PC-9 (cell line): ENCODE measurements at places on chromosomes 7 and 10.

GRCh38 chr10:35674843-35675242, 32.7 kb upstream of the FZD8 start:
- H3K27me3 ChIP-seq: no peaks in the 10 kb centered on the region
- H3K4me1 ChIP-seq: no peaks in the 10 kb centered on the region
- DNase-seq: no peak
- no peaks in the 10 kb centered on the region for H3K36me3 ChIP-seq
- no peak overlapping the region for H3K27ac ChIP-seq
- no peak overlapping the region for H3K4me3 ChIP-seq

DNA sequence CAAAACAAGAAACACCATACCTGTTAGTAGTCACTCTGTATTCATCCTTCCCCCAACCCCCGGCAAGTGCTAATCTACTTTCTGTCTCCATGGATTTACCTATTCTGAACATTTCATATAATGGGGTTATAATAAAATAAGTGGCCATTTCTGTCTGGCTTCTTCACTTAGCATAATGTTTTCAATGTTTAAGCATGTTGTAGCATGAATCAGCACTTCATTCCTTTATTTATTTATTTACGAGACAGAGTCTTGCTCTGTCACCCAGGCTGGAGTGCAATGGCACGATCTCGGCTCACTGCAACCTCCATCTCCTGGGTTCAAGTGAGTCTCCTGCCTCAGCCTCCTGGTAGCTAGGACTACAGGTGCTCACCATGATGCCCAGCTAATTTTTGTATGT, 69.2 kb downstream of the HIP1 start:
- H3K4me1 ChIP-seq: no peaks in the 10 kb centered on the region
- no peaks in the 10 kb centered on the region for H3K27me3 ChIP-seq
- no peak overlapping the region for H3K27ac ChIP-seq
- no peaks in the 10 kb centered on the region for H3K36me3 ChIP-seq

DNA sequence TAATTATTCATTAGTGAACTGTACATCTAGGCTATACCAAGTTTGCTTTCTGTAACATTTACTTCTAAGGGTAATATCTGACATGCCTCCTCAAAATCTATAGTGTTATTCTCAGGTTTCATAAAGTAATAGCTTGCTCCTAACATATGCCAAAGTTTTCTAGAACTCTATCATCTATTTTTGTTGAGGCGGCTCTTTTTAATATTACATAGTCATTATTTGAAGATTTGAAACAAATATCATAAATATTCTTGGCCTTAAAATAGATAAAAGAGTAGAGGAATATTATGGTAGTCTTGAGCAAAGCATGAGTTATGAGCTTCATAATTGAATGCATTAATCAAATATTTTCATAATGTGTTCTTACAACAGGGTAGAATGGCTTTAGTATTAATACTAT, 327.2 kb upstream of the KCND2 start:
- H3K36me3 ChIP-seq: no peaks in the 10 kb centered on the region
- no peaks in the 10 kb centered on the region for H3K27me3 ChIP-seq
- no peak for DNase-seq
- H3K4me1 ChIP-seq: no peaks in the 10 kb centered on the region
- H3K4me3 ChIP-seq: no peak overlapping the region

GRCh38 chr7:100793806-100794660, 33.3 kb downstream of the EPHB4 start:
- 0 out of 2 replicates have a peak overlapping the region, but pooled peaks have one; percentile 1 for H3K27ac ChIP-seq
- no peak overlapping the region for H3K4me3 ChIP-seq
- H3K4me1 ChIP-seq: peaks cover 22% of the 10 kb centered on the region
- DNase-seq: peak; percentile 51
- H3K36me3 ChIP-seq: no peaks in the 10 kb centered on the region

DNA sequence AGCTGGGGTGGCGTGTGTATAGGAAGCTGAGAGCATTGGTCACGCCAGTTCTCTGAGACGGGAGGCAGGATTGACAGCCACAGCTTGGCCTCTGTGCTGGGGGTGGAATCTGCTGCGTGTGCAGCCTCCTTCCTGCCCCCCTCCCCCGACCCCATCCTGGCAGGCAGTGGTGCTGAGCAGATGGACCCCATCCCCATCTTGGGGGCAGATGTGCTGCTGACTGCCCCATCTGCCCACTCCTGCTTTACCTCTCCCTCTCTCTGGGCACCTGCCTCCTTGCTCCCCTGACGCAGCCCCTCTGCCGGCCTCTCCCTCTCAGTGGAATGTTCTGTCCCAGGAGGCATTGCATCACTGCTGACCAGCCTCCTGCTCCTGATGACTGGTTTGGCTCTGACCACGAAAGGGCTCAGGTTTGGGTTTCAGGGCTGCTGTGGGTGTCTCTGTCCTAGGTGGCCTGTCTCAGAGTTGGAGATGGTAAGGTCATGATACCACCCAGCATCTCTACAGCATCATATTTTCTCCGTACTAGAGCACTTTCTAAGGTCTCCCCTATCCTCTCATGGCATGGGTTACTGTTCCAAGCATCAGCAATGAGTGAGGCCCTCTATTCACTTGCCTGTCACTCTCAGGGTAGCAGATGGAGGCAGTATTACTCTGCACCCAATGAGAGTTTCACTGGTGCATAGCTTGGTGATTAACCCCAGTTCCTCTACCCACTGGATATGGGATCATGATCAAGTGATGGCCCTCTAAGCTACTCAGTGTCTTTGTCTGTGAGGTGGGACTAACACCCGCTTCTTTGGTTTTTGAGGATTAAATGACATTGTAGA, 81.9 kb downstream of the RBM20 start:
- H3K27me3 ChIP-seq: no peaks in the 10 kb centered on the region
- no peak overlapping the region for H3K27ac ChIP-seq
- H3K36me3 ChIP-seq: no peaks in the 10 kb centered on the region

DNA sequence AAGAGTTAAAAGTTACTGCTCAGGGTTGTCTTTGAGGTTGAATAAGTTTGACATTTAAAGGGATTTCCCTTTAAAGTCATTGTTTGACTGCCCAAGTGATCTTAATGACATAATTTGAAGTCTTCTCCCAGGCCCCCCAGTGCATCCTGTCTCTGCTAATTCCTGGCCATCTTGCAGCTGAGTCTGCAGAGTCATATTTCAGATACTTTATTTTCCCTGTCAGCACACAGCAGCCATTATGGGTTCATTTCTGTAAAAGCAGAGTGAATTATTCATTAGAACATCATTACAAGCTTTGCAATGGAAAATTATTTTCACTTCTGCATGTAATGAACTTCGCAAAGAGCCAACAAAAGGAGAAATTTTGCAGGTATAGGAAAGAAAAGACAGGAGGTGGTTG, 536.6 kb downstream of the GALNT17 start:
- H3K27me3 ChIP-seq: no peaks in the 10 kb centered on the region
- DNase-seq: no peak
- no peak overlapping the region for H3K27ac ChIP-seq
- no peaks in the 10 kb centered on the region for H3K4me1 ChIP-seq
- no peak overlapping the region for H3K4me3 ChIP-seq
- H3K36me3 ChIP-seq: no peaks in the 10 kb centered on the region

GRCh38 chr7:50712252-50713122, 70.2 kb downstream of the GRB10 start:
- no peak overlapping the region for H3K4me3 ChIP-seq
- peaks cover 68% of the 10 kb centered on the region for H3K4me1 ChIP-seq
- H3K27me3 ChIP-seq: no peaks in the 10 kb centered on the region
- DNase-seq: no peak
- H3K27ac ChIP-seq: no peak overlapping the region
- 0 out of 2 replicates have a peak, but pooled peaks cover 4% of the 10 kb centered on the region for H3K36me3 ChIP-seq

DNA sequence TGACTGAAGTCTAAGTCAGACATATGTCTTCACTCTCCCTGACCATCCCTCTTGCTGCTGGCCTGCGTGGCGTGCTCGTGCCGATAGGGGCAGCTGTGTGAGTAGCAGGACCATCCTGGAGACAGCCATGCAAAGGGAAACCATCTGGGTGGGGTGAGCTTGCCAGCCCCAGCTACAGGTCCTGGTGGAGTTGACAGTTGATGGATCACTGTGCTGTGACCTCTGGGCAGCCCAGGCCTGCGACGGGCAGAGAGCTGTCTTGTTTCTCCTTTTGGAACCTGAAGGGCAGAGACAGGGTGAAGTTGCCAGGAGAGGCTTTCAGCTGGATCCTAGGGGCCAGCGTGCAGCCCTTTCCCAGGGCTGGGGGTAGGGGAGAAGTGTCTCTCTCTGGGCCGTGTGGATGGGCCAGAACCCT, 44.7 kb downstream of the GRK5 start:
- no peak overlapping the region for H3K4me3 ChIP-seq
- no peaks in the 10 kb centered on the region for H3K27me3 ChIP-seq
- no peaks in the 10 kb centered on the region for H3K36me3 ChIP-seq
- DNase-seq: no peak

- no peaks in the 10 kb centered on the region for H3K4me1 ChIP-seq
- no peak for DNase-seq
- H3K27me3 ChIP-seq: no peaks in the 10 kb centered on the region
- no peaks in the 10 kb centered on the region for H3K36me3 ChIP-seq
- H3K27ac ChIP-seq: no peak overlapping the region
Observed at GRCh38 chr7:92546856-92547497, 18.4 kb downstream of the RBM48 start.

DNA sequence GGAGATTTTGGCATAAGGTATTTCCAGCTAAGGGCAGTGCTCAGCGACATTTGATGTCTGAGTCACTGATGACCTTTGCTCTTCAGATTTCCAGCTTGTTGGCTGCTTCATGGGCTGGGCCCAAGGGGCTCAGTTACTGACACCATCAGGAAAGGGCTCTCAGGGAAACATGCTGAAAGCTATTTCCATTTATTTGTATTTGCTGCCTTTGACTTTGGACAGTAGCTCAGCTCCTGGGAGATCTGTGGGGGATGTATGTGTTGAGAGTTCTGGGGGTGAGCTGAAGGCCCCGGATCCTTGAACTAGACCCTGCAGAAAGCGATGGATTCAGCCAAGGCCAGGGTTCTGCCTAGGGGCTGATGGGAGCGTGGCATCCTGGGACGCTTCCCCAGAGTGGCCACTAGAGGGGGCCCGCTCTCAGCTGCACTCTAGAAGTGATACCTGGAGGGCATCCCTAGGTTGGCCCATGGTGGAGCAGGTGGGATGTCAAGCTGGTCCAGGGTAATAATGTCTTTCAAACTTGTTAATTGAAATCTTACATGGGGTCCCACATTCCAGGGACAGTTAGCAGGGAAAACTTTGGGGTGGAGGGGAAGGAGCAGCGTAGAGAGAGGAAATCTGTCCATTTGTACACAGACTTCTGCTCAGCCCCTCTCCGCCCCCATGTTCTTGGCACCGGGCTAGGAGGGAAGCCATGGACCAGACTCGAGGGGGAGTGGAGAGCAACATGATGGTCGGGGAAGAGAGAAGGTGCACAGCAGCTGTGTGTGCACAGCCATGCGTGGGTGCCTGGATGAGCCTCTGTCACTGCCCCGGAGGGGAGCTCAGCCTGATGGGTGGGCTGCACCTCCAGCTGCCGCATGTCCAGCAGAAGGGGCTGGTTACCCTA, 3.0 kb upstream of the BTBD16 start:
- H3K27ac ChIP-seq: 0 out of 2 replicates have a peak overlapping the region, but pooled peaks have one; percentile 6
- no peaks in the 10 kb centered on the region for H3K27me3 ChIP-seq
- H3K4me1 ChIP-seq: peaks cover 25% of the 10 kb centered on the region
- peak; percentile 38 for DNase-seq

DNA sequence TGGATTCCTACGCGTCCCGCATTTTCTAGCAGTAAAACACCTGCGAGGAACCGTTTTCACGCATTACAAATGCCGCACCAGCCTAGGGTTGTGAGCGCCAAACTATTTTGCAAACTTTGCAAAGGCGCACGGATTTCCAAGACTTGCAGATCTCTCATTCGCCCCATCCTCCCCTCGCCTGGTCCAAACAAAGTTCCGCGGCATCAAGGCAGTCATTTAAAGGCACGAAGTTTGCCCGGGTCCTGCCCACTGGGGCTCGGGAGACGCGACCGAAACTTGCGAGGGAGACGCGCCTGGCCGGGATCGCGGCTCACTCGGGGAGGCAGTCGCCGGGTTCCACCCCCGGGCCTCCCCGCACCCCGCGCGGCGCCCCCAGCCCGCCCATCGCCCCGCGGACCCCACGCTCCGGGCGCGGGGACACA, 613 bp downstream of the USP6NL start:
- no peaks in the 10 kb centered on the region for H3K27me3 ChIP-seq
- H3K36me3 ChIP-seq: no peaks in the 10 kb centered on the region
- peak overlapping the region; percentile 98 for H3K4me3 ChIP-seq
- H3K27ac ChIP-seq: peak overlapping the region; percentile 75
- DNase-seq: peak; percentile 19

GRCh38 chr7:11710377-11710776, 121.6 kb downstream of the THSD7A start:
- no peaks in the 10 kb centered on the region for H3K27me3 ChIP-seq
- no peak overlapping the region for H3K27ac ChIP-seq
- H3K36me3 ChIP-seq: no peaks in the 10 kb centered on the region
- no peak for DNase-seq
- H3K4me3 ChIP-seq: no peak overlapping the region
- H3K4me1 ChIP-seq: peaks cover 14% of the 10 kb centered on the region

- H3K4me1 ChIP-seq: no peaks in the 10 kb centered on the region
- DNase-seq: no peak
- H3K27me3 ChIP-seq: peaks cover 92% of the 10 kb centered on the region
- H3K4me3 ChIP-seq: no peak overlapping the region
Observed at GRCh38 chr7:157830331-157830730, 493.5 kb downstream of the DNAJB6 start.

- no peaks in the 10 kb centered on the region for H3K4me1 ChIP-seq
- H3K4me3 ChIP-seq: no peak overlapping the region
- H3K27me3 ChIP-seq: no peaks in the 10 kb centered on the region
- no peak for DNase-seq
Observed at GRCh38 chr10:101609481-101609880, 21.4 kb downstream of the DPCD start.

- no peaks in the 10 kb centered on the region for H3K36me3 ChIP-seq
- no peaks in the 10 kb centered on the region for H3K27me3 ChIP-seq
- H3K4me3 ChIP-seq: no peak overlapping the region
- DNase-seq: no peak
- no peak overlapping the region for H3K27ac ChIP-seq
Observed at GRCh38 chr7:95011995-95012394, 104.6 kb downstream of the PPP1R9A start.

DNA sequence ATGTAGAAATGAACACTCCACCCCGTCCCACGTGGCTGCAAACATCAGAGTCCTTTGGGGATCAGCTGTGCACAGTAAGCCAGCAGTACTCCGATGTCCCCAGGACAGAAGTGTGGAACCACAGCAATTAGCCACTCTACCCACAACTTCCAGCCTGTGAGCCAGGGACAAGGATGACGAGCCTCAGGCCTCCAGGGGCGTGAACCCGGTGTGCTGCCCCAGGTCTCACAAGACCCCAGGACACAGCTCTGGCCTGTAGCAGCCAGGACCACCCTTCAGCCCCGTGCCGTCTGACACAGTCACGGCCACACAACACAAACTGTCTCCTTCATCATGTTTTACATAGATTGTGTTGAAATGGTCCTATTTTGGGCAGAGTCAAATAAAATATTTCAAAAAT, 113.0 kb upstream of the DIP2C start:
- no peaks in the 10 kb centered on the region for H3K27me3 ChIP-seq
- H3K4me3 ChIP-seq: no peak overlapping the region
- no peak for DNase-seq
- no peak overlapping the region for H3K27ac ChIP-seq
- no peaks in the 10 kb centered on the region for H3K36me3 ChIP-seq
